Esophagus mucosa (tissue), 1 donor: ENCODE measurements at places on chromosomes 13 and 19. TPM values are rescaled to one million over a fixed set of nuclear protein-coding genes. Genes with fewer than 3 reads are reported as not detected.

The EDNRB gene
- total RNA-seq, result 2.6 TPM

The CCDC122 gene
- total RNA-seq, result 5.5 TPM

The ZNF426 gene
- total RNA-seq, result 31.2 TPM

The PSG1 gene
- not detected for total RNA-seq

The TTC9B gene
- not detected for total RNA-seq

The CGB3 gene
- not detected for total RNA-seq

The SULT2A1 gene
- total RNA-seq, result not detected

The LRRC4B gene
- 0.24 TPM for total RNA-seq

DNA sequence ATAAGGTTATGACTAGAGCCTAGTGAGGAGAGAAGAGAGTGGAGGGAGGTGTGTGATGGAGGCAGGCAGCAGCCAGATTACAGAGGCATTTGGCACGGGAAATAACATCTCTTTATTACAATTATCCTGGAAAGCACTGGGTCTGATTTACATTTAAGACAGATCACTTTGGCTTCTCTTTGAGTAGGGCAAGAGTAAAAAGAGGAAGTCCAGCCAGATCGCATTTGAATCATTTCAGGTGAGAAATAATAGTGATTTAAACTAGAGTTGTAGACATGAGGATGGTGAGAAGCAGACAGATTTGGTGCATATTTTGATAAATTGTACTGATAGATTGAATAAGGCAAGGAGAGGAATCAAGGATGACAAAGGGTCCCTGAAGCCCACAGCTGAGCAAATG lies 9.6 kb upstream of the SACS start:
- no peak for ATAC-seq

- peak; percentile 58 for ATAC-seq
Measured at GRCh38 chr13:102870677-102871415, 25.0 kb downstream of the ERCC5 start.

- ATAC-seq, result no peak
Measured at GRCh38 chr13:37168926-37169325, 63.5 kb upstream of the CSNK1A1L start.

DNA sequence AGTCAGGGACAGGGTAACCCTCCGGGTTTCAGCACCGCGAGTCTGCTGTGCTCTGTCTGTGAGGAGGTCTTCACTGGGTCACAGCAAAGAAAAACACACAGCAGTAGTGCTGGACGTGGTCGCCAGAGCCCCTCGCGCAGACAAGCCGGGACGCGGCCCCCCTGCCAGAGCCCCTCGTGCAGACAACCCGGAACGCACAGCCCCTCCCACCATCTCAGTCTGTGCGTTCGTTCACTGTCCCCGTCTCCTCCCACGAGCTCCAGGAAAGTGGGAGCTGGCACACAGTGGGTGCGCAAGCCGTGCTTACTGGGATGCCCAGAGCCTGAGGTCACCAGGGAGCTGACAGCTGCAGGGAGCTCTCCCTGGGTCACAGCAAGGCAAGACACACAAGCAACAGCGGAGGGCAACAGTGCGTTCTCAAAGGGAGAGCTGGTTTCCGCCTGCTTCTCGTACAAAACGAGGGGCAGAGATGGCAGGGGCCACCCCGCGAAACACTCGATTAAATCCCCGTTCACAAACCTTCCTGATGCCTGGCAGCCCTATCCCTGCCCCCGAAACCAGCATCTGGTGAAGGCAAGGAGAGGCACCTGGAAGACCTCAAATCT lies 3.2 kb upstream of the PLPP2 start:
- ATAC-seq, result no peak

GRCh38 chr13:50589651-50590054 lies 253.8 kb downstream of the DLEU7 start:
- ATAC-seq, result peak; percentile 36

GRCh38 chr19:46863818-46864629 lies 3.2 kb downstream of the ARHGAP35 start:
- no peak for ATAC-seq

GRCh38 chr13:105448811-105449210 lies 1086.7 kb downstream of the EFNB2 start:
- no peak for ATAC-seq

- ATAC-seq, result no peak
Measured at GRCh38 chr19:33111587-33111986, 20.3 kb upstream of the WDR88 start.

DNA sequence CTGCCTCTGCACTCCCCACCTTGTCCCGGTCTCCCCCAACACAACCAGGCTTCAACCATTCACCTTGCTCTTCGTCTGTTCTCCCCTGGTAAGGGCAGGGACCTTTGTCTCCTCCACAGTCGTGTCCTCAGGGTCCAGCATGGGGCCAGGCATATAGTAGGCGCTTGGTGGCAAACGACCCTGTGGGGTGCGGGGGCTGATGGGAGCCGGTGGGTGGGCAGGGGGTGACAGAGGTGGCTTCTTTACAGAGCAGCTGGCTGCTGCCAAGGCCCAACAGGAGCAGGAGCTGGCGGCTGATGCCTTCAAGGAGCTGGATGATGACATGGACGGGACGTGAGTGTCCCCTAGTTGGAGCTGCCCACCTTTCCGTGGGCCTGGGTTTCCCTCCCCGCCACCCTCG lies 9.7 kb downstream of the PRKCSH start:
- no peak for ATAC-seq

DNA sequence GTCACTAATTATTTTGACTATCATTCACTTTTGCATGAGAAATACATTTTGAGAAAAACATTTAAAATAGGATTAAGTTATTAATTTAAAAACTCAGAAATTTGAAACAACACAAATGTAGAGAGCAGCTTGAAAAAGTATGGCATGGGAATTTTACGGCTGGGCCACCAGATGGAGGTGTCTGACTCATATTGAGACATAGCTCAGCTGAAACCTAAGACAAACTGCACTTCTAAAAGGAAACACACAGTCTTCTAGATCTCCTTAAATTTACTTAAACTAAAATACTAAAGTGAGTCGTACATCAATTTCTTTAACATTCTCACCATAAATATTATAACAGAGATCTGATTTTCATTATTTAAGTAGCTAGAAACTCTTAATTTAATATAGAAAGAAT lies 41.9 kb upstream of the POSTN start:
- ATAC-seq, result no peak

DNA sequence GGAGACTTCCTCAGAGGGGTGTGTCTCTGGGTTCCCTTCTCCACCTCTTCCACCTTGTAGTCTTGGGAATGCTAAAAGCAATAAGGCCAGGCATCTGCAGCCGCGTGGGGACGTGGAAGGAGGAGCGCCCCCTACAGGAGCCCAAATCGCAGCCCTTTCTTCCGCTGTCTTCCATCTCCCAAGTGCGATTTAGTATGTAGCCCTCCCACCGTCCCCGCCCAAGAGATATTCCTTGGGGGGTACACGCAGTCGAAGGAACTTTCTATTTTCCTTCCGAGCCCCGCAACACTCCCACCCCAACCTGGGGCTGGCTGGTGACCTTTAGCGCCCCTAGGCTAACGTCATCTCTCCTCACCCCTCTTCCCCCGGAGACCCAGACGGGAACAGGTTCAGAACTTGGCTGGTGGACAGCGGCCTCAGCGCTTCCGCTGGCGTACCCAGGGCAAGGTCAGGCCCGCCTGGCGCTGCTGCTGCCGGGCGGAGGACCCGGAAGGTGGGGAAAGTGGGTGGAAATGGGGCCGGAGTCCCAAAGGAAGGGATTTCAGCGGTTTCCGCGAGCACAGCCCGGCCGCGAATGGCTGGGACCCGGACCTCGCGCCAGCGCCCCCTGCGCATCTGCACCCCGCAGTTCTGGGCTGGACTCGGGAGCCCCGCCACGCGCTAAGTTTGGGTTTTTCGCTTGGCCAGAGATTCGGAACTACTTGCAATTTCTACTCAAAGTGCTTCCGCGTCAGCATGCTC lies 2.1 kb upstream of the PCDH8 start:
- peak; percentile 81 for ATAC-seq

GRCh38 chr19:39544911-39545310 lies 5.0 kb upstream of the EID2 start:
- ATAC-seq, result no peak

DNA sequence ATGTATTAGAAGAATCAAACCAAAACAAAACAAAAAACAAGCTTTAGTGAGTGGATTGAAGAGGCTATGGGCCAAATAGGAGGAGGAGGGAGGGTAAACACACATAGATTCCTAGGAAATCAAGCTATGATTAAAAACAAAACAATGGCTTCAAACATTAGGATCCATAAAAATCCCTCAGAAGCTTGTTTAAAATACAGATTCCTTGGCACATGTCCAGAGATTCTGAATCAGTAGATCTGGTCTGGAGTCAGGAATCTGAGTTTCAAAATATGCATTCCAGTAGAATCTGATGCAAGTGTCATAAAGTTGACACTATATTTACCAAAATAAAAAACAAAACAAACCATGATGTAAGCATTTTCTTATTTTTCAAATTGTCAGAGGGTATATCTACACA lies 692.8 kb upstream of the SGCG start:
- ATAC-seq, result no peak

- ATAC-seq, result no peak
Measured at GRCh38 chr13:89029062-89029461, 1357.9 kb downstream of the SLITRK5 start.

GRCh38 chr19:35164418-35164817 lies 9.9 kb downstream of the FXYD5 start:
- ATAC-seq, result peak; percentile 35

DNA sequence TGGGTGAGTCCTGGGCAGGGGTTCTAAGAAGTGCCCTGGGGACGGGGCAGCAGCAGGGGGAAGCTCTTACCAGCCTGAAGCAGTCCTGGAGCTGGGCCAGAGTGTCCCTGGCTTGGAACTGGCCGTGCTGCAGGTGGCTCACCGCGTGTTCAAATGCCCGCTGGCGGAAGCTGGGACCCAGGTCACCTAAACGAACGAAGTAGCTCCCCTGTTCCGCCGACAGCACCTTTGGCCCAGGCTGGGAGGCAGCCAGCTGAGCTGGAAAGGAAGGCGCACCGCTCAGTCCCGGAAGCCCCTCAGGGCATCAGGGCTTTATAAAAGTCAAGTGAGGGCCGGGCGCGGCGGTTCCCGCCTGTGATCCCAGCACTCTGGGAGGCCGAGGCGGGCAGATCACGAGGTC lies 9.6 kb downstream of the PLIN4 start:
- ATAC-seq, result no peak

DNA sequence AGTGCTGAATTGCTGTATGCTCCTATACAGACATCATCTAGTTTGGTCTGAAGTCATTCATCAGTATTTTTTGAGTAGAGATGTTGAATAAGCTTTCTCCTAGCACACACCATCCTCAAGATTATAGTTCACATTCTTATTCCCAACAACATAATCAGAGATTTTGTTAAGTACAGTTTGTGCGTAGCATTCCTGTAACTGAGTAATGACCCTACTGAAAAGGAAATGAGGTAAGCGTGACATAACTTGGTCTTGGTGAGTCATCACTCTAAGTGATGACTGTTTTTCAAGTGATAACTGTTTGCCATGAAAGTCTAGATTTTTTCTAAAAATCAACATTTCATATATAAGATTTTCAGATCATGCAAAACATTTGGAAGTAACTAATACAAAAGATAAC lies 18.5 kb upstream of the FAM216B start:
- no peak for ATAC-seq

GRCh38 chr13:52665325-52665724 lies 12.7 kb downstream of the SUGT1 start:
- no peak for ATAC-seq

- no peak for ATAC-seq
Measured at GRCh38 chr13:21813110-21813509, 142.2 kb downstream of the FGF9 start.

GRCh38 chr13:63120883-63121282 lies 1705.2 kb upstream of the PCDH20 start:
- no peak for ATAC-seq

DNA sequence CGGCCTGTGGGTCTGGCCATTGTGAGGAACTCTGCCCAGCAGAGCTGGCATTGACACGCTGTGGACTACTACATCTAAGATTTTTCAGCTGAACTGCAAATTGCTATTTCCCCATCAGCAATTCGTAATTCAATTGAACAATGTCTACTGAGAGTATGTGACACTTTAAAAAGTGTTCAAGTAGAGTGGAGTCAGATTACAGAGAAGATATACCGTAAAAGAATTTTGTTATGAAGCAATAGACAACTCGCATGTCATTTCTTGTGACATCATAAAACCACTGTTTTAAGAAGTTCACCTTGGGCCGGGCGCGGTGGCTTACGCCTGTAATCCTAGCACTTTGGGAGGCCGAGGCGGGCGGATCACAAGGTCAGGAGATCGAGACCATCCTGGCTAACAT lies 32.5 kb upstream of the C1QTNF9 start:
- no peak for ATAC-seq

GRCh38 chr13:83845106-83845505 lies 37.2 kb downstream of the SLITRK1 start:
- no peak for ATAC-seq

GRCh38 chr19:8250596-8250995 lies 41.4 kb downstream of the CERS4 start:
- ATAC-seq, result no peak

DNA sequence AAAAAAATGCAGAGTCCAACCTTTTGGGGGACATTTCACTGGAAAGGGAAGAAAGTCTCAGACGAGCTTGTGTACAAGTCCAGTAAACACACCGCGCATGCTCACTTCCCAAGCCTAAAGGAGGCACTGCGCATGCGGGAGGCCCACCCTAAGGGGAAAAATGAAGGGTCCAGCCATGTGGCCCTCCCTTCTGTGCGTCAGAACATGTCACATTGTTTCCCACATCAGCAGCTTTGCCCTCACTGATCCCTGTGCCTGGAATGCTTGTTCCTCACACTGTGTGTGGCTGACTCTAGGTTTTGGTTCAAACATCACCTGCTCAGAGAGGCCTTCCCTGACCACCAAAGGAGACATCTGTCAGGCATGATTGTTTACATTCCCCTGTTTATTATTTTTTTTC lies 4.4 kb downstream of the ELSPBP1 start:
- no peak for ATAC-seq

DNA sequence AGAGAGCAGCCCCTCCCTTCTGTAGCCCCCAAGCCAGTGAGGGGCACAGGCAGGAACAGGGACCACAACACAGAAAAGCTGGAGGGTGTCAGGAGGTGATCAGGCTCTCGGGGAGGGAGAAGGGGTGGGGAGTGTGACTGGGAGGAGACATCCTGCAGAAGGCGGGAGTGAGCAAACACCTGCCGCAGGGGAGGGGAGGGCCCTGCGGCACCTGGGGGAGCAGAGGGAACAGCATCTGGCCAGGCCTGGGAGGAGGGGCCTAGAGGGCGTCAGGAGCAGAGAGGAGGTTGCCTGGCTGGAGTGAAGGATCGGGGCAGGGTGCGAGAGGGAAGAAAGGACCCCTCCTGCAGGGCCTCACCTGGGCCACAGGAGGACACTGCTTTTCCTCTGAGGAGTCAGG lies 4.2 kb downstream of the KLK3 start:
- no peak for ATAC-seq

DNA sequence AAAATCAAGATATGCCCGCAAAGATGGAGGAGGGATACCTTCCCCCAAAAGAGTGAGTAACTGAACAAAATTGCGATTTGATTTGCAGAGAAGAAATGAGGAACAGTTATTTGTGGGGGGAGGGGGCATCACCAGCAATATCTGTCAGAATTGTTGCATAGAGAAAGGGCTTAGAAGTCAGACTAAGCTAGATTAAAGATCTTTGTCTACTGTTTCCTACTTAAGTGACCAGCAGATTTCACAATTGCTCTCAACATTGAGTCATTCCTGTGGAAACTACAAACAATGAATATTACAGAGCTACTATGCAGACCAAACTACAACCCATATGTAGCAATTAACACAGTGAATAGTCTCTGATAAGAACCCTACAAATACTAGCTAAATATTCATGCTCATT lies 27.4 kb downstream of the FPR3 start:
- no peak for ATAC-seq

GRCh38 chr13:97114651-97115050 lies 107.5 kb upstream of the MBNL2 start:
- no peak for ATAC-seq
